Caudate nucleus (tissue), 63 donors: ENCODE measurements at places on chromosomes 3 and 15.

DNA sequence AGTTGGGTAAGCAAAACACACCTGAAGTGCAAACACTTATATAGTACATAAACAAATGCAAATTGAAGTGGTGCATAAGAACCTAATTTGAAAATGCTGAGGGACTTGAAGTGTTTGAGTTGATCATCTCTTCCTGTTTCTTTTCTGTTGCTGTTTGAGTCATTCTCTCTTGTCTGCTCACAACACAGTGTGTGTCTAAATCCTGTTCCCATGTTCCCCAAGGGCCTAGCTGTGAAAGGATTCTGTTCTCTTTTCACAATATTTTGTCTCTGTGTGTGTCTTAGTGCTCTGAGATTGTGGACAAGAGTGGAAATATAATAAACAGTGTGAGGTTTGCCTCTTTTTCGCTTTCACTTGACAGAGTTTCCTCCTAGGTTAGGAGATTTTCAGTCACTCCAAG lies 6.1 kb downstream of the CD96 start:
- no peak for DNase-seq

DNA sequence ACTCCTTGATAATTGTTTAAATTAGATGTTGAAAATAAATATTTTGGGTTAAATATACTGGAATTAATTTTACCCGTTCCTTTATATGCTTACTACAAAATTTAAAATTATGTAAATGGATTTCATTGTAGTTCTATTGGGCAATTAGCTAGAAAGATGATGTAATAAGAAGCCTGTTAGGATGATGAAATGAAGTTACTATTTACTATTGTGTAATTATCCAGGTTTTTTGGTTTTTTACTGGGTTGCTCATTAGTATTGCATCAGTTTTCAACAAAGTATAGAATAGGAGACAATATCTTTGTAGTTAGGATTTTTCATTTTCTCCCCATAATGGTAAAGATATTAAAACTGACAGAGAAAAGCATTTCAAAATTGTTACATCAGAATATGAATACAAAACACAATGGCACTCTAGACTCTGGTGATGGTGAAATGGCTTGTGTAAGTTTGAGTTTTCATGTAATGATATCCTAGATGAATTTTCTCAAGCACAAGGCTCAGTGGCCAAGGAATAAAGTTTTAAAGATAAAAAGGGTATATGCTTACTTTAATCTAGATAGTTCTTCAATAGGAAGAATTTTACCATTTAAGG lies 222.0 kb downstream of the P3H2 start:
- DNase-seq = no peak

DNA sequence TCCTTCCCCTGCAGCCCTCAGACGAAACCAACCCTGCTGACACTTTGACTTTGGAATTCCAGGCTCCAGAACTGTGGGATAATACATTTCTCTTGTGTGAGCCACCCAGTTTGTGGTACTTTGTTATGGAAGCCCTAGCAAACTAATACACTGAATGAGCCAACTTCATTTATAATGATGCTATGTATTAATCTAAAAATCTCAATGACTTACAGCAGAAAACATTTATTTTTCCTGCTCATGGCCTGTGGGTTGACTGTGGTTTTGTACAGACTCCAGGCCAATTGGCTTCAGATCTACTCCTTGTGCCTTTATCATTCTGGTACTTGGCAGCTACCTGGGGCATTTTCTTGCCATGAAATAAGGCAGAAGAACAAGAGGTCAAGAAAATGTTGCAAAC lies 152.4 kb downstream of the EBLN2 start:
- no peak for DNase-seq

DNA sequence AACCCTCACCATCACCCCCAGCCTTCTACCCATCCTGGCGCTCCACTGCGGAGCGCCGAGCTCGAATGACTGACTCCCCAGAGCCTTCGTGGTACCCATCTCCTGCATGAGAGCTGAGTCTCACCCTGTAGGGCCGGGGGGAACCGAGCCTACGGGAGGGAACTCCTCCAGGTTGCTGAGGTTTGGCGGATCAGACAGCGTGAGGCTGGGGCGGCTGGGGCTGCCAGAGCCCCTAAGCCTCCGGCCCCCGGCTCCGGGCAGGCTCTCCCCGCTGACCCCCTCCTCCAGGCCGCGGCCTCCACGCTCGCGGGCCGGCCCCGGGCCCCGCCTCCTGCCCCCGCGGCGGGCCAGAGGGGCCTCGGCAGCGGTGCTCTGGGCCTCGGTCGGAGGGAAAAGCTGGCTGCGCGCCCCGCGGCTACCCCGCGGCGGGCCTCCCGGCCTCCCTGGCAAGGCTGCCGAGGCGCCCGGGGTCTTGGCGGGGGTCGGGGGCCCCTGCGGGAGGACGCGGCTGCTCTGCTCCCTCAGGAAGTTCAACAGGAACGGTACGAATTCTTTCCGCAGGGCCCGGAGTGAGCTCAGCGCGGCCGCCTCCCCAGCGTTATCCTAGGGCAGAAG lies 643 bp downstream of the CDAN1 start:
- no peak for DNase-seq

DNA sequence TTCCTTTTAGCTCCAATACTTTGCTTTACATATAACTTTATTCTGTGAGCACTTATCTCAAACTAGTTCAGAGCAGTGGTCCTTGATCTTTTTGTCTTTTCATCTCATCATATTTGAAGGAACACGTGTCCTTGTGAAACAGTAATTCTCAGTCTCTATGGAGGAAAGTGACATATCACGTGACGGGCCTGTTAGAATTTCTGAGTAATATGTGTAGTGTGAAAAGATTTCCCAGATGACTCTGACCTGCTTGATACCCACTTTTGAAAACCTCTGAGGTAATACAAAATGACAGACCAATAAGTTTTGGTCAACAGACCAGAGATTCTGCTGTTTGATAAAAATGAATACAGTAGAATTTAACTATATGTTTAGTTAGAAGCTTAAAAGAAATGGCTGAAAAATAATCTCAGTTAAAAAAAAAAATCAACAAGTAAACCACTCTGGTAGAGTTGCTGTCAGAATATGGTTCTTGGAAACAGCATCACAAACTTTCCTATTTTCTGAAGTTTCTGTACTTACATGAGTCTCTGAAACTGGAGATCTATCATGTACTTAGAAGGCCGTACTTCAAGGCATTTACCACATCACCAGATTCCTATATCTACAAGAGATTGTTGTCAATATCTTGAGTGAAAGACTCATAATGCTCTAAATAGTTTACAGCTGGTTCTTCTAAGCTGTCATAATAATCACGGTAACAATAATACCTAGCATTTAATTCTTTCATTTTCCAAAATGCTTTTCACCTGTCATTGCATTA lies 590.2 kb upstream of the TBL1XR1 start:
- no peak for DNase-seq

DNA sequence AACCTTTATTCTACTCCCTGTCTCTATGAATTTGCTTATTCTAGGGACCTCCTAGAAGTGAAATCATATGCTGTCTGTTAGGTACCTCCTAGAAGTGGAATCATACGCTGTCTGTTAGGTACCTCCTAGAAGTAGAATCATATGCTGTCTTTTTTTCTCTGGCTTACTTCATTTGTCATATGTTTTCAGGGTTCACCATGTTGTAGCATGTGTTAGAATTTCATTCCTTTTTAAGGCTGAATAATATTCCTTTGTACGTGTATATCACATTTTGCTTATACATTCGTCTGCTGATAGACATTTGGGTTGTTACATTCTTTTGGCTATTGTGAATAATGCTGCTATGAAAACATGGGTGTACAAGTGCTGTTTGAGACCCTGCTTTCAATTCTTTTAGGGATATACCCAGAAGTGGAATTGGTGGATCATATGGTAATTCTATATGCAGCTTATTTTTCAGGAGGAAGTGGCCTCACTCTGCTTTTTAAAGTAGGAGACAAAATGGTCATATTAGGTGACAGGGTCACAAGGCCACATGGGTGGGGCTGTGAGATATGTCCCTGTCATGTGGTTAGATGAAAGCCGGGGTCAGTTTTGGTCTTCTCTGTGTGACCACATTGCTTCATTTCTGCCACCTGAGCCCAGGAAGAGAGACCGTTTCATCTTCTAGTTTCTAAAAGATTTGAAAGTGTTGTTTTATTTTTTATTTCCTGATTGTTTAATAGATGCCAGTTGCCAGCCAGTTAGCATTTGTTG lies 76.7 kb downstream of the FLNB start:
- DNase-seq = no peak

DNA sequence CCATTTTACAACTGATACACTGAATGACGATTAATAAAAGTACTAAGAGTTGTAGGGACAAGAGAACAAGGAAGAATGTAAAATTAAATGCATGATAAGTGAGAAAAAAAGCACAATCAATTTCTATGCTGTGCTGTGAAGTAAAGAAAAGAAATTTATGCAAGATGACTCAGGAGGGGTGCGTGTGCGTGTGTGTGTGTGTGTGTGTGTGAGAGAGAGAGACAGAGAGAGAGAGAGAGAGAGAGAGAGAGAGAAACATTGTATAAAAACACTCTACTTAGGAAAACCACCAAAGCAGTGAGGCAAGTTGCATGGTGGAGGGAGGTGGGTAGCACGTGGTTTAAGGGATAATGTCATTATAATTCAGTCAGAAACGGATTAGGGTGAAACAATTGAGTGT lies 580.8 kb upstream of the ALCAM start:
- no peak for DNase-seq

GRCh38 chr3:42545284-42545900 lies 36.4 kb downstream of the SEC22C start:
- no peak for DNase-seq

- DNase-seq = no peak
Observed at GRCh38 chr15:34233614-34234013, 8.8 kb downstream of the EMC4 start.

- no peak for DNase-seq
Observed at GRCh38 chr15:28116521-28117431, 17.7 kb upstream of the OCA2 start.

DNA sequence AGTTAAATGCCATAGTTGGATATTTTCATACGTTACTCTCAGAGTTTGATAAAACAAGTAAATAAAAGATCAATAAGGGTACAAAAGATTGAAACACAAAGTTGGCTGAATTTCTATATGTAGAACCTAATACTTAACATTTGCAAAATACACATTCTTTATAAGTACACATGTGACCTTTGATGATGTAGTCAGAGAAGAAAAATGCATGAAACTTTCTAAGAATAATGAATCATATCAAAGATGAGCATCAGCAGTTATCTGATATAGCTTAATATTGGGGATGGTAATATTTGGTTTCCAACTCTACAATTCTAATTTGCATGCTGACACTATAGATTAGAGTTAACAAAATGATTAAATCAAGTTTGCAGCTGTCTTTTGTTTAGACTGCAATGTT lies 188.0 kb upstream of the TGFBR2 start:
- DNase-seq = no peak

DNA sequence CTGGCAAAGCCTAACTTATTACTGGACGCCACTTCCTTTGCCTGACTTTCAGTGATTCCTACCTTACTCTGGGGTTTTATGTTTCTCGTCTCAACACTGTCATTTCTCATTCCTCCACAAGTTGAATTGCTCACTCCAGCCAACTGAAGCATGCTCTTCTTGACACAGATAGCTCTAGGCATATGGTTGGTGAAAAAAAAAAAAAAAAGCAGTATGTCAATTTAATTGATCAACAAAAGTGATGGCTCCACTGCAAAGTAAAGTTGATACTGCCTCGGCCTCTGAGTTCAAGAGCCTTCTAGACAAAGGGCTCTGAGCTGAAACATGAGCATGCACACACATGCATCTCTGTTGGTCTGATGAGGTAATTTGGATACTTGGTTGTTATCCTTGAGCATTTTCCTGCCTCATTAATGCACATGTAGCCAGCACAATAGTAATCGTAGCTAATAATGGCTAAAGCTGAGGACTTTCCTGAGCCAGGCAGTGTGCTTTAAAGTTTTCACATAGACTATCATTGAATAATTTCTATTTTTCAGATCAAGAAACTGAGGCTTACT lies 21.4 kb upstream of the UBE2Q2 start:
- DNase-seq = no peak

DNA sequence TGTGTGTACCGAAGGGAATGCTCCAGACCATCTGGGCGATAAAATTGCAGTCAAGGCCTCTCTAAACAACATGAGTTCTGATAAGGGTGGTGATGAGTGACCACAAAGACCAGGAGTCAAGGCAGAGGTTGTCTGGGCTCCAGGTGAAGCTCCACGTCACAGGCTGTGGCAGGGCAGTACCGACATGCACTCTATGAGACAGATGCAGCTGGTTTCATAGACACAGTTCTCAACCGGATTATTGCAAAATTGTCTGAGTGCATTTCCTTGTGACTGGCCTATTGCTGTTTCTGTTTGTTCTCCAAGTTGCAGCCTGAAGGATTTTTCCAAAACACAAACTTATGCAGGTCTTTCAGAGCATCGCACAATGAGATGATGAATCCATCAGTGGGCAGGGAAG lies 157.5 kb upstream of the HES1 start:
- DNase-seq = no peak

GRCh38 chr3:181328346-181328745 lies 338.8 kb upstream of the DNAJC19 start:
- DNase-seq = no peak

DNA sequence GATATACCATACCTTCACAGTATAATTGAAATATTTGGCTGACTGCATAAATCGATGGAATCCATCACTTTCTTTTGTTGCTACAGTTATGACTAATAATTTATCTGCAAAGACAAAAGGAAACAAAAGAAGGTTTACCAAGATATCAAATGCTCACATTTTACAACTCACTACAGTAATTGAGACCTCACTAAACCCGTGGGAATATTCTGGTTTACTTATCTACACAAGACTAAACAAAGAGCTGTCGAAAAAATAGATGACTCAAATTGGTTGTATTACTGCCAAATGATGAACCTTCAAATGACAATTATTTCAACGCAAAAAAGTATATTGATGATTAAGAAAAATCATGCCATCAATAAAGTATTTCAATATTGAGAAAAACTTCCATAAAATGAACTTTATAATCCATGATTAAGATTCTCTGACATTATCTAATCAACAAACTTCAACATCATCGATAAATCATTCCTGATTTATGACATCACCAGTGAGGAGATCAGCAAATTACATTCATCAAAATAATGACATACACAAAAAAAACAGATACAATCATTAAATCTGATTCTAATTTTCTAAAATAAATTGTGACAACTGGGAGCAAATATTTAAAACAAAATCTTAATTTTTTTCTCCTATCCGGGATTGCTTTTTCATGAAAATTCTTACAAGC lies 36.7 kb downstream of the PLOD2 start:
- no peak for DNase-seq

- no peak for DNase-seq
Observed at GRCh38 chr3:47036145-47036544, 56.7 kb downstream of the NBEAL2 start.

GRCh38 chr3:101253396-101253795 lies 67.0 kb downstream of the IMPG2 start:
- DNase-seq = no peak

DNA sequence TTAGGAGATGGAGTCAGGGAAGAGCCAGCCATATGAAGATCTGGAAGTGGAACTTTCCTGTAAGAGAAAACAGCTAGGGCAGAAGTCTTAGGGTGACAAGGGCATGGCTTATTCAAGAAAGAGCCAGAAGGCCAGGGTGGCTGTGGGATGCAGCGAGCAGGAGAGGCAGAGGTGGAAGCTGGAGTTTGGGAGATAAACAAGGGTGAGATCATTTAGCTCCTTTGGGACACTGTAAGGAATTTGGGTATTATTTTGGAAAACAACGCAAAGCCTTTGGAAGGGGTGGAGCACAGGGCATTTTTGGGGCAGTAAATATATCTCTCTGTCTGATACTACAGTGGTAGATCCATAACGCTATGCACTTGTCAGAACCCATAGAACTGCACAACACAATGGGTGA lies 5.0 kb upstream of the IL16 start:
- no peak for DNase-seq
